ENCODE measurements at places on chromosomes 3 and 15.

GRCh38 chr15:79030470-79030869 is 60.1 kb downstream of the RASGRF1 start:
- DNase-seq = no peak

GRCh38 chr3:5022966-5023776 is 43.9 kb downstream of the BHLHE40 start:
- DNase-seq = peak; percentile 42

DNA sequence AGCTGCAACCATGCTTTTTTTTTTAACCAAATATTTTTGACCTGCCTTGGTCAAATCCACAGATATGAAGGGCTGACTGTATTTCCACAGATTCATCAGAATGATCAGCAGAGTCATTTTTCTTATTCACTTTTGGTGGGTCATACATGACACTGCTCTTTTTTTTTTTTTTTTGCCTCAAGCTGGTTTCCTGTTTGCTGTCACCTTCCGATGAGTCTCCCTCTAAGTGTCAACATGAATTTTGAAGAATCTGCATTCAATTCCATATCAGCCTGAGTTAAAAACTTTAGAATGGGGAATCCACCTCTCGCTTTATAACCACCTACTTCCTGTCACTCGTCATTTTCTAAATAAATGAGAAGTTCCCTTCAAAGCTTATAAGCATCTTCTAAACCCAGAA is 2.2 kb upstream of the SLC12A8 start:
- no peak for DNase-seq

DNA sequence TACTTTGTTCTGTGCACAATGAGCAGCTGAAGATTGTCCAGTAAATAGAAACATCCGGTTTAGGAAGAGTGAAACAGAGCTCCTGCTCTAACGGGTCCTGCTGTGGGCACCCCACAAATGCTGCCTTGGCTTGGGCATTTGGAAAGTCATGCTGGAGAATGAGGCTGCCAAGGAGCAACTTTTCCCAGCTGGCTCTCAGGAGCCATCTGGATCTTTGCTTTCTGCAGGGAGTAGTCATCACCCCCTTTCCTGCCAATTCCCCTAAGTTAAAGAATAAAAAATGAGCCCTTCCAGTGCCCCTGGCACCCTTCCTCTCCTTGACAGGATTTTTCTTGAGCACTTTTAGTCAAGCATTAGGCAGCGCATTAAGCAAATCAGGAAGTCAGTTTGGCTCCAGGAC is 90.0 kb downstream of the FAM43A start:
- DNase-seq = no peak

DNA sequence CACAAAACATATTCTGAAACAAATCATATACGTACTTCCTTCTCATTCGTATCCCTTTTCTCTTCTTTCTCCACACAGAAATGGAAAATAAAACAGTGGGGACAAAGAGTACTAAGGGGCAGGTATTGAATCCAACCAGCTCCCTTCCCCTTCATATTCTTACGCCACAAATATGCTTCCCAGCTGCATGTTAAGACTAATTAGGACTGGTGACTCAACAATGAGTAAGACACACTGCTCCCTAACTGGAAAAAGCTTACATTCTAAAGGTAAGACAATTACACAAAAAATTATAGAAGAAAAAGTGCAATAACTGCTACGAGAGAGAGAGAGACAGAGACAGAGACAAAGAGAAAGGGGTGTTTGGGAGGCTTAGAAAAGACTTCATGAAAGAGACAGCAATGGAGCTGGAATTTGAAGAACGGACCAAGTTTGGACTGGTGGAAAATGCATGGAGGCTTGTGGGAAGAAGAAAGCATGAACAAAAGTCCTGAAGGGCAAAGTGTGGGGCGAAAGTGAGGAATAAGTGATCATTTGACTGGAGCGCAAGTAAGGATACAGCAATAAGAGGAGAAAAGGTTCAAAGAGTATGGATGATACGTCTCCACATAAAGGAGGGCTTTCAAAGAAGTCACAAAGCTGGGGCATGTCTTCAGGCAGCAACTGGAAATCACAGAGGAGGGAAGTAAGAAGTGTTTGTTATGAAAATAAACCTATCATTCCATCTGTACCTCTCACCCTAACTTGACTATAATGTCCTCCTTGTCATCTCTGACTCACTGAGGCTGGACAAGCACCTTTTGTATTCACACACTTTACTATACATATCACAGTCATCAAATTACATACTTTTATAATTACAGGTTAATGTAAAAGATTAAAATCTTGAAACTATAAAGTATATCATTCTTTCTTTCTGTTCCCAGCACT is 49.2 kb downstream of the RYK start:
- no peak for DNase-seq

GRCh38 chr3:39639344-39640236 is 169.8 kb upstream of the MYRIP start:
- peak; percentile 29 for DNase-seq

DNA sequence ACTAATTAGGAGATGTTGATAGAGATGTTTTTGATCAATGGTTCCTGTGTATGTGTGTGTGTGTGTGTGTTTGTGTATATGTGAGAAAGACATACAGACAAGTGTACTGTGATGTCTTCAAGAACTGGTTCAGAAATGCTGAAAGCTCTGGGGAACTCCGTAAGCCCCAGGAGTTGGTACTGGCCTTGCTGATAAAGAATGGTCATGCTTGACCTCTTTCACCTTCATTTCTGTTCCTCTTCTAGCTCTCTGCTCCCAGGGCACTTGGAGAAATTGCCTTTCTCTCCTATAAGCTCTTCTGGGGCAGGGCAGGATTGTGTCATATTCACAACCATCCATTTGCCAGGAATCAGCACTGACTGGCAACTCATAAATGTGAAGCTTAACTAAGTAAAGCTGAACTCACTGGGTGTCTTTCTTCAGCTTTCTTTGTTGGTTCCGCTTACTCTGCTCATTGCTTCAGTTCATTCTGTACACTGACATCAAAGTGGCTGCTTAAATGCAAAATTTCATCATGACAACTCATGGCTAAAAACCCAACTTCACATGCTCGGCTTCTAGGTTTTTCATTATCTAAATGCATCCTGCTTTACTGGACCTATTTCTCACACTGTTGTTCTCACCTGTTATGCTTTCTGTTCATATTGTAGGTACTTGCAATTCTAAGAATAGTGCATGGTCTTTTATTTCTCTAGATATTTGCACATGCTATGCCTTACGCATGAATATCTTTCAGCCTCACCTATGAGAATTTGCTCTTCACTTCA is 162.1 kb upstream of the LYSMD4 start:
- DNase-seq = no peak

GRCh38 chr3:37217098-37217849 is 42.9 kb upstream of the LRRFIP2 start:
- no peak for DNase-seq

DNA sequence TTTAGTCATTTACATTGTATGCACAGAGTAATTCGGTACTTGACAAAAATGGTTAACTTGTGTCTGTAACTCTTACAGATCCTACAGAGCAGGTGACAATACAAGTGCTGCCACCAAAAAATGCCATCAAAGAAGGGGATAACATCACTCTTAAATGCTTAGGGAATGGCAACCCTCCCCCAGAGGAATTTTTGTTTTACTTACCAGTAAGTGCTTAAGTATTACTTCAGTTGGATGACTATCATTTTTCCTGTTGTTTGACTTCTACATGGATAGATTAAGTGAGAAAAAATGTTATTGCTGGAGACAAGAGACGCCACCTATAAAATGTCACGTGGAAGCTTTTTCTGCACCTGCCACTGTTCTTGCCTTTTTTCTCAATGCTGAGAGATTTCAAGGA is 173.2 kb downstream of the ALCAM start:
- no peak for DNase-seq

- DNase-seq = no peak
These were observed 30.5 kb downstream of the DNAJB8 start for GRCh38 chr3:128436214-128436613.

GRCh38 chr3:12180631-12181030 is 21.9 kb upstream of the TIMP4 start:
- no peak for DNase-seq

DNA sequence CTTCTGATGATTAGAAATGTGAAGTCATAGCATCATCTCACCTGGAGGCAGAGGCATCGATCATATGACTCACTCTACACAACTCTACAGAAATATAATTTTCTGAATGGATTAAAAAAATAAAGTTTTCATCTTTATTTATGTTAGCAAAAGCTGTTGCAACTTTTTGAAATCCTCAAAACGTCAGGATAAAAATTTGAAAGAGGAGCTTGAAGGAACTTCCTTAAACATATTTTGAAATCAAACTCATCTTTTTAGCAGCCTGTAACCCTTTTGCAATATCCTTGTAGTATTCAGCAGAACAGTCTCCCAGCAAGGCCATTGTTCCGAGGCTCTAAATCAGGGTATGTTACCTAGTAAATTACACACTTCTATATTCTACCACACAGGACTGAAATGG is 985.4 kb downstream of the PLOD2 start:
- DNase-seq = no peak

DNA sequence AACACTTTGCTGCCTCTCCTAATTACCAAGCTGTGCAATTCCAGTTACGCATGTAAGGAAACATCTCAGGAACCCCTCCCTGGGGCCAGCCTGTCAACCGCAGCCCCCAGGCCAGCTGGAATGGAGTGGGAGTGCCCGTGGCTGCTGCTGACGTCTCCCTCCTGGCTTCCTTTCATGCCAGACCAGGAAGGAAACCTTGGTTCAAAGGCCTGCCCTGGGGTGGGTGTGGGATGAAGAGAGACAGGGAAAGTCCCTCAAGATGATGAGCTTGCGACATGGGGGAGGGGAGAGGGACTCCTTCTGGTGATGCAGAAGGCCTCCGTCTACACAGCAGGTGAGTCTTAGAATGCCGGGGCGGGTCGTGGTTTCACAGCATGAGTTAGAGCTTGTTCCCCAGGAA is 11.4 kb upstream of the CYP11A1 start:
- DNase-seq = peak; percentile 78

- DNase-seq = no peak
These were observed 24.9 kb upstream of the PLXNA1 start for GRCh38 chr3:126957776-126958637.

DNA sequence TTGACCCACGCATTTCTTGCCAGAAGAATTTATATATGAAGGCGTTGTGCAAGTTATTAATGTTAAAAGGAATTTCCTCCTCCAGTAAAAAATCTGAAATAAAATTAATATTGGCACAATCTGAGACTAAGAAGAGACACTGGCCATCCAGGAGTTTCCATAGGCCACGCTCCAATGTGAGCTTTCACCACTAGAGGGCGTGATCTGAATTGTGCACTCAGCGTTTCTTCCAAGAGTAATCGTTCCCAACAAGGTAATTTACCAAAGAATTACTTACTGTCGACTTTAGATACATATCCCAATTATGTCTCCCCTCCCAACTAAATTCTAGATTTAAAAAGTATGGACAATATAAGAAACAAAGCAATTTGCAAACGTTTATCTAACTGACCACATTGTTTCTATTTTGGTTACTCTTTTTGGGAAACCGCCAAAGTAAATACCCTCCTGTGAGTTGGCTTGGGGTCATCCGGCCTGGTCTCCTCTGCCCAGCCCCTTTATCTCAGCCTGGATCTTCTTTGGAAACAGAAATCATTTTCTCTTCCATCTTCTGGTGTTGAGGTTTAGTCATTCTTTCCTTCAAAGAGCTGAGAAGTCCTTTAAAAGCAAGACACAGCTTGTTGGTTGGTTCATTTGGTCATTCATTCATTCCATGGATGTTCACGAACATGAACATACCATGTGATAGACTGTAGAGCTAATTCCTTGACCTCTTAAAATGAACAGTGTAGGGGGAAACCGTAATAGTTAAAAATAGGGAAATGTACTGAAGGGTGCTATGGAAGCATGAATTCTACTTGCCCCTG is 26.2 kb downstream of the POLR2M start:
- DNase-seq = peak; percentile 33

GRCh38 chr3:169475978-169476698 is 187.4 kb downstream of the MECOM start:
- no peak for DNase-seq

DNA sequence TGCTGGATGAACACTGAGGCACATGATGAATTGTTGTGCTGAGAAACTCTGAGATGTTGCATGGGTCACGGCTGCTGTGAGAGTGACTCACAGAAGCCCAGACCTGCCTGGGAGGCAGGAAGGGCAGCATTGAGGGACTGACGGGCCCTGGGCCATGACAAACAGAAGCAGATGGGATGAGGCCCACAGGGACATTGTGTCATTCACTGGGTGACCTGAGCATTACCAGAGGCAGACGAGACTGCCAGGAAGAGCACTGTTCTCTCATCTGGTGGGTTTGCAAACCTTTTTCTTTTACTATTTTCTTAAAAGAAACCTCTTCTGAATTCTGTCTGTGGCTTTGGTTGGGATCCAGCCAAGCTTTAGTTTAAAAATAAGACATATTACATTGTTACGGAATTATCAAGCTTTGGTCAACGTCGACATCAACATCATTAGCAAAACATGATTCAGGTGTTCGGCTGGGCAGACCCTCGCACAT is 67.8 kb downstream of the BDH1 start:
- DNase-seq = no peak

- no peak for DNase-seq
These were observed 180.6 kb downstream of the CHL1 start for GRCh38 chr3:377158-377561.

DNA sequence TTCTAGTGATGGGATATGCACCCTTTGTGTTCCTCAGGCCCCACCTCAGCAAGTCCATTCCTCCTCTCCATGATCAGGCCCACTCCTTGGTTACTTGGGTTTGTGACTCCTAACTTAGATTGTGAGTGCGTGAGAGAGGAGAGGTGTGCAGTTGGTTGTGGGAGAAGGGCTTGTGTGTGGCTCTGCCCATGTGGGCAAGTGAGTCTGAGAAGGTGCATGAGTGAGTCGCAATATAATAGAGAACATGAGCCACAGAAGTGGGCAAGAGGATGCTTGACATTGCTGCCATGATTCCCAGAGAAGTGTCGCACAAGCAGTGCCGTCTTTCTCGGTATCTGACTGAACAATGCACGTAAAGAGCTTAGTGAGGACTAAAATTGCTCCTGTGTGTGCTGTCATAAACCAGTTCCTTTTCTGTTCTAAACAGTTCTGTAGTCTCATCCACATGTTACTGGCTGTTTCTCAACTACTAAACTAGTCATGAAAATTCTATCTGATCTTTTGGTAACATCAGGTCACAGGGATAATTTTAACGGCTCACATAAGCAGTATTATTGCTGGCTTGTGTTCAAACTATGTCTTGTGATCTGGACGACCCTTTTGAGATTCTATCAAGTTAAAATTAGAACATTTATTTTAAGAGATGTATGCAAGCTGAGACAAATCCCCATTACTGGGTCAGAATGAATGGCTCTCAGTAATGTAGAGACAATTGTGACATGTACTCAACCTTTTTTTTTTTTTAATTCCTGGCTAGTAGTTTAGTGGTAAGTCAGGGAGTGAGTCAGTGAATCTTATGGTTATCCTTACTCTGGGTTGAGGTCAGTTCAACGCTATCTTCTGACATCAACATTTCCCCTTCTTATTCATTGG is 25.6 kb downstream of the GYG1 start:
- no peak for DNase-seq

DNA sequence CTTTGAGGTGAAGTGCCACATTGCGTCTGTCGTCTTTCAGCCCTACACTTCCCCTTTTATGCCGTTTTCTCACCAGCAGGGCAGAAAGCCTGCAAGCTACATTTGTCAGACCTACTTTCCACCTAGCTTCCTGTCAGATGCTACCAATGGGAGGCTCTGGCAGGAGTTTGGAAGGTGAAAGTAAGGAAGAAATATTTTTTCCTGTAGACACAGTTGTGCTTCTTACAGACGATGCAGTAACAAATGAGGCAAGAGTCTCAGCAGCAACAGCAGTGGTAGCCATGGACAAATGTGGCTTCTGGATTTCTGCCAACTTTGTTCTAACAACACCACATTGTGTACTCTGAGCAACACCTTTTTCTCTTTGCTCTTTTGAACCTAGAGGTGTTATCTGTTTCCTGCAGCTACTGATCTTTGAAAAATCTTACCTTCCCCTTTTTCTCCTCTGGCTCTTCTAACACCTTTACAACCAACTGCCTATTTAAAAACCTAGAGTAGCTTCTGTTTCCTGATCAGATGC is 70.6 kb upstream of the STT3B start:
- DNase-seq = peak; percentile 10

Data from stimulated activated CD4-positive, alpha-beta T cell treated with anti-CD3 and anti-CD28 coated beads, Interleukin-1b, Interleukin-23, amount 100 ng/mL, for 48 hours (primary cell).